ENCODE measurements at places on chromosomes 12 and 14.

DNA sequence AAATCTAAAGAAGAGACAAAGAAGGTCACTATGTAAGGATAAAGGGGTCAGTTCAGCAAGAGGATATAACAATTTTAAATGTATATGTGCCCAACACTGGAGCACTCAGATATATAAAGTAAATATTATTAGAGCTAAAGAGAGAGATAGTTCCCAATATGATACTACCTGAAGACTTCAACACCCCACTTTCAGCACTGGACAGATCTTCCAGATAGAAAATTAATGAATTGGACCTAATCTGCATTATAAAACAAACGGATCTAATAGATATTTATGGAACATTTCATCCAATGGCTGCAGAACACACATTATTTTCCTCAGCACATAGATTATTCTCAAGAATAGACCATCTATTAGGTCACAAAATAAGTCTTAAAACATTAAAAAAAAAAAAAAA lies 24.1 kb upstream of the SRGAP1 start:
- no peak for DNase-seq

- no peak for DNase-seq
These were observed 797.3 kb downstream of the SLC16A7 start for GRCh38 chr12:60393093-60393492.

- DNase-seq, result no peak
These were observed 5.8 kb upstream of the C1RL start for GRCh38 chr12:7114851-7115250.

GRCh38 chr14:52641745-52642144 lies 53.6 kb downstream of the ERO1A start:
- no peak for DNase-seq

DNA sequence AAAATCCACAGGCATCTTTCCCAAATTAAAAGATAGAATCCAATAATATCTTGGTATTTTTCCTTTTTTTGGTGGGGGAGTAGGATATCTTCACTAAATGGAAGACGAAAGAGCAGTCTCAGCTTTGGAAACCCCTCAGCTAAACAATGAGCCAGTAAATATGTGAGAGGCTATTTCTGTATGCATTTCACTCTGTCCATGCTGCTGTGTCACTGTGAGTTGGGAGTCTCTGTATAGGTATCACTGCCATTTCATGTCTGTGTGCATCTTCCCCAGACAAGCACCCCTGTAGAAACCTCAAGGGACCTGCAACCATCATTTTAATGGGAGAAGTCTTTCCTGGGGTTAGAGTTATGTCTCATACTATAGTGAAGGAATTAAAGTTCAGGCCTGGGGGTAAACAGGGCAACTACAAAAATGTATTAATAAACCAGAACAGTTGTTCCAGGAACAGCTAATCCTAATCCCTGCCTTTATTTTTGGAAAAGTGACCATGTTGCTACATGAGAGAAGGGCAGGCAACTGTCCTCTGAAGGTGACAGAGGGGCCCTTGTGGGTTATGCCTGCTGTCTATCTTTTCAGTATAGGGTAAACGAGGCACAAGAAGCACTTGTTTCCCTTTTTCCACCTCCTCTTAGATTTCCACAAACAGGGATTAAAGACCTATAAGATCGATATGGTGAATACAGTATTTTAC lies 11.3 kb upstream of the STAC3 start:
- no peak for DNase-seq

DNA sequence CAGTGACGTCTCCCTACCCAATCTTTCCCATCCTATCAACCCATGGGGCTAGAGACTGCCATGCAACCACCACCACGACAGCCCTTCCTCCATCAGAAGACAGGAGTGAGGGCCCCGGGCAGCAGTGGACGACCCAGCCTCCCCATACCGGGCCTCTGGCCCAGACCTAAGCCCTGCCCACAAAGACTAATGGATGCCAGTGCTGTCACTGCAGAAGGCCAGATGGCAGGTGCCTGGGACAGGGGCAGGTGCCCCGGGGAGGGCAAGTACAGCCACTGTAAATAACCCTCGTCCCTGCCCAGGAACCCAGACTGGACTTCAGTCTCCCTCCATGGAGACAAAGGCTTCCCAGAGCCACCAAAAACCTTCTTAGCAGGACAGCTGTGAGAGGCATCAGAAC lies 20.3 kb upstream of the HSPB8 start:
- no peak for DNase-seq
